GDM1 (cell line): ENCODE measurements at places on chromosomes 3 and 15.

- no peak for DNase-seq
Observed at GRCh38 chr3:168061332-168061996, 34.3 kb downstream of the GOLIM4 start.

GRCh38 chr3:126117212-126117611, 33.3 kb upstream of the SLC41A3 start:
- no peak for DNase-seq

DNA sequence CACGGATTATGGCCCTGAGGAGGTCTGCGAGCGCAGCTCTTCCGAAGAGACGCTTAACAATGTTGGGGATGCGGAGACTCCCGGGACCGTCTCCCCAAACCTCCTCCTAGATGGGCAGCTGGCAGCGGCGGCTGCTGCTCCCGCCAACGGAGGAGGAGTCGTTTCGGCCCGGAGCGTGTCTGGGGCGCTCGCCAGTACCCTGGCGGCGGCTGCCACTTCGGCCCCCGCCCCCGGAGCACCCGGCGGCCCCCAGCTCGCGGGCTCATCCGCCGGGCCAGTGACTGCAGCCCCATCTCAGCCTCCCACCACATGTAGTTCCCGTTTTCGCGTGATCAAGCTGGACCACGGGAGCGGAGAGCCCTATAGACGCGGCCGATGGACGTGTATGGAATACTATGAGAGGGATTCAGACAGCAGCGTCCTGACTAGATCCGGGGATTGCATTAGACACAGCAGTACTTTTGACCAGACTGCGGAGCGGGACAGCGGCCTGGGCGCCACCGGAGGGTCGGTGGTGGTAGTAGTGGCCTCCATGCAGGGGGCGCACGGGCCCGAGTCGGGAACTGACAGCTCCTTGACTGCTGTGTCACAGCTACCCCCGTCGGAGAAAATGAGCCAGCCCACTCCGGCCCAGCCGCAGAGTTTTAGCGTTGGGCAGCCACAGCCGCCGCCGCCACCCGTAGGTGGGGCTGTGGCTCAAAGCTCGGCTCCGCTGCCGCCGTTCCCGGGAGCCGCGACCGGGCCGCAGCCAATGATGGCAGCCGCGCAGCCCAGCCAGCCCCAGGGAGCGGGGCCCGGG, 1.6 kb downstream of the TSC22D2 start:
- DNase-seq, result peak; percentile 55

DNA sequence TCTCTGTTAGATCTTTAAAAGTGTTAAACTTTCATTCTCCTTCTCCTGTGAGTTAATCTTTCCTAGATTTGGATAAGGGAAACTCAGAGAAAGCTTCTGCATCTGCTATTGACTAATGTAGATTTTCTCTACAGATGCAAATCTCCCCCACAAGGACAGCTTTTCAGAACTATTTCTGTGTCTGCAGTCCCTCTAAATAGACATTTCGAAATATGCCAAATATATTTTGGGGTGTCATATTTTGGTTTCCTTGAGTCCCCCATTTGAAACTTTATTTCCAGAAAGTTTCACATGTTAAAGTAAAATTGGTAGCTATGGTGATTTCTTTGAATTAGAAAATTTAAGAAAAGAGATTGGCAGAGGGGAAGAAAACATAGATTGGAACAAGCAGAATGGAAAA, 852.3 kb upstream of the ALCAM start:
- DNase-seq, result no peak

DNA sequence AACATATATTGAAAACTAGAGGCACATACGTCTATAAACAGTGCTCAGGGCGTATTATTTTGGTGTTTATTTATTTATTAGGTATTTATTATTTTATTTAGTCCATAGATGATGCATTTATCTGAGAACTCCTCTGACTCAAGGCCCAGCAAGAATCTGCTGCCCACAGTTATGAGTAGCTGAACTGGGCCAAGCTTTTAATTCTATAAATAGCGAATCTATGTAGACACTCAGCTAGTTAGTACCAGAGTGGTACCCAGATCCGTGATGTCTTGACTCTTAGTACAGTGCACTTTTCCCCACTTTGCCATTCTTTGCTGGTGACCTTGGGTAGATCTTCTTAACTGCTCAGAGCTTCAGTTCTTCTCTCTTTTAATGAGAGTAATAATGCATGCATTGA, 370.4 kb upstream of the TPRG1 start:
- no peak for DNase-seq

DNA sequence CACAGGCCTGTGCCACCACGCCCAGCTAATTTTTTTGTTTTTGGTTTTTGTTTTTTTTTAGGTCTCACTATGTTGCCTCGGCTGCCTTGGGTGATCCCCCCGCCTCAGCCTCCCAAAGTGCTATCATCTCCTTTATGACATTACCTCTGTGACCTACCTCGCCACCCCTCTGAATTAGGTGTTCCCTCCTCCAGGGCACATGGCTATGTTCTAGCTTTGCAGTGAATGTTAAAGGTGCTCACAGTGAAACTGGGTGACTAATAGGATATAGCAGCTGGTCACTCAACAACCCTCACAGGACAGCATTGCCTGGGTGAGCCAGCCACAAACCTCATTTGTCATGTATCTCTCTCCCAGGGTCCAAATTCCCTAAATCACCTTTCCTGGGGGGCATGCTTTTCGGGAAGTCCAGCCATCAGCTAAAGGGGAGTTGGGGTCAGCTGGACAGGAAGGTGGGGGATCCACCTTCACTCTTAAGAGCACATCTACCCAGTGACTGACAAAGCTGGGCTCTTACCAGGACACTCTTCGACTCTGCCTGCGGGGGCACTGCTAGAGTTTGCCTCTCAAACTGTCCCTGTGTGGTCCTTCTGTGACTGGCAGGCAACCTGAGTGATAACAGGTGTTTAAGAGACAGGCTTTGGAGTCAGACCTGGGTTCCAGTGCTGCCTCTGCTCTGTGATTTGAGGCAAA, 1.6 kb upstream of the TTLL3 start:
- peak; percentile 19 for DNase-seq
